ENCODE measurements at places on chromosomes 12 and 14.

DNA sequence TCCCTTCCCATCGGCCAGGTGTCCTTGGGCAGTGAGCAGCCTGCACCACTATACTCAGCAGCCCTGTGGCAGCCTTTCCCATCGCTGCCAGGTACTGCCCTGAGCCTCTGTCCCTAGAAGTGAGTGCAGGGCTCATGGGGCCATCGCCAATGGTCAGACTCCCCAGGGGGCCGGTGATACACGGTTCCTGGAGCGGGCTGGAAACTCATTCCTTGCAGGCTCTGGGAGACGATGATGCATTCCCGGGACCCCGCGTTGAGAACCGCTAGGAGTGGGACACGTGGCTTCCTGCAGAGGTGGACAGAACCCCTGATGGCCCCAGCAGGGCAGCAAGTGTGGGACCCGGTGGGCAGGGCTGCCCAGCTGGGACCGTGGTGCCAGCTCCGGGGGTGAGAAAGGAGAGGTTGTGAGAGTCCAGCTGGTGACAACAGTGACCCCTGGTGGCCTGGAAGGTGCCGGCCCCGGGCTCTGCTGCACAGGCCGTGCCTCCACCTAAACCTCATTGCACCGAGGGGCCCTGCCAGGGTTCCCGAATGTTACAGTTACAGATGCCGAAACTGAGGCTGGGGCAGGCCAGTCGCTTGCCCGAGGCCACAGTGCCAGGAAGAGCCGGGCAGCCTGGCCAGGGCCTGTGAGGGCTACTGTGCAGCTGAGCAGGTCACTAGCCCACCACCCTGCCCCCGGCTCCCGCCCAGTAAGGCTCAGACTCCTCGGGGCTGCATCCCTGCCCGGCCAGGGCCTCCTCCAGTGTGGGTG lies 33.8 kb downstream of the FBRSL1 start:
- DNase-seq, result peak; percentile 72

DNA sequence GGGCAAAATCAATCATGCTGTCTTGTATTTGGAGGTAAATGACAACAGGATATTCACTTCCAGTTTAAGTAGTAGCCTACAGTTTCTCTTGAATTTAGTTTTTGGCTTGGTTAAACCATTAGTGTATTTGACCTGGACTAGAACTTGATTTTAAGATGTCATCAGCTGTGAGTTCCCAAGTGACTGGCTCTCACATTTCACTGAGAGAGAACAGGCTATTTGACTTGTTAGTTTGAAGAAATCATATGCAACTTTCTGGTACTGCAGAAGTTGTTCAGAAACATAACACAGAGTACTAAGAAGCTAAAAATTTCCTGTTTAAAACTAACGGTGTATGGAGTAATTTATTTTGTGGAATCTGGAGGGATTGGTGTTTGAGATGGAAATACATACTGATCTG lies 22.3 kb downstream of the MNAT1 start:
- no peak for DNase-seq

GRCh38 chr12:19783547-19784444 lies 344.5 kb downstream of the AEBP2 start:
- no peak for DNase-seq

- DNase-seq, result no peak
Observed at GRCh38 chr14:62307844-62308243, 545.6 kb downstream of the SNAPC1 start.

DNA sequence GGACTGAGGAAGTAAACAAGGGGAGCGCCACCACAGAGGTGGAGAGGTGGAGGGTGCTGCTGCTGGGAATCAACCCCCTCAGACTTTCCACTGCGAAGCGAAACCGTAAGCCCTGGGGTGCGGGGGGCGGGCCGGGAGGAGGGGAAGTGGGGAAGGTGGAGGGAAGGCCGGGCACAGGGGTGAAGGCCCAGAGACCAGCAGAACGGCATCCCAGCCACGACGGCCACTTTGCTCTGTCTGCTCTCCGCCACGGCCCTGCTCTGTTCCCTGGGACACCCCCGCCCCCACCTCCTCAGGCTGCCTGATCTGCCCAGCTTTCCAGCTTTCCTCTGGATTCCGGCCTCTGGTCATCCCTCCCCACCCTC lies at the start of gene LAG3:
TSS of gene LAG3 (plus strand) at position 190 of the 365 bp plus-strand sequence. CDS start 333 bp downstream, outside the sequence.
- DNase-seq, result peak; percentile 27

GRCh38 chr14:89787525-89787924 lies 167.0 kb downstream of the EFCAB11 start:
- DNase-seq, result no peak

DNA sequence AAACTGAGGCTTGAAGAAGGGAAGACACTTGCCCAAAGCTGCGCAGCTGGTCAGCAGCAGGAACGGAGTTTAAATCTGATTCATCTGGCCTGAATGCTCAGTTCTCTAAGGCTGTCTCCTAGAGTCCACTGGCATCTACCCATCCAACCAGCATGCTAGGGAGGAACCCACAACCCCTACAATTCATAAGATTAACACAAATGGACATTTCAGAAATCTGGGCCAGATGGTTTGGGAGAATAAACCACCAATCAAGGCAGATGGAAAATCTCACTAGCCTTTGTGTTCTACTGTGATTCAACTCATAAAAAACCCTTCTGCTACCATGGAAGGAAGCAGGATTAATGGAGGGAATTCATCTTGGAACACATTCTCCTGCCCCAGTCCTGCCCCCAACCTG lies 67.8 kb downstream of the WSCD2 start:
- DNase-seq, result no peak

GRCh38 chr14:61246721-61247120 lies 34.4 kb downstream of the TMEM30B start:
- no peak for DNase-seq

DNA sequence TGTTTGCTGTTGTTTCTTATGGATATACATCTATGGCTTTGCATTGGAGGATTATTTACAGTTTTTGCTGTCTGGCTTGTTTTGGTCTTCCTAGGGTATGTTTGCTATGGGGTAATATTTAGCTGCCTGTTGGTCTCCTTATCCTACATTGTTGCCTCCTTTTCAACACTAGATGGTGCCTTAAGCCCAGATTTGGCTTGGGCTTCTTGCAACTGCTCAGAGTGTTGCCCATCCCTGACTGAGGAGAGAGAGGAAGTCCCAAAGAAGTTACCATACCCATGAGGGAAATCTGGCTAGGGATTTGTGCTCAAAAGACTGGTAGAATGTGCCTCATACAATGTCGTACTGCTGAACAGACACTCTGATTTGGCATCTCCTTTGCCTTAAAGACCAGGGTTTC lies 94.6 kb upstream of the MUCL1 start:
- DNase-seq, result peak; percentile 21

GRCh38 chr12:93639406-93639805 lies 37.8 kb upstream of the CRADD start:
- DNase-seq, result no peak

- no peak for DNase-seq
Observed at GRCh38 chr14:100010679-100011078, 54.5 kb upstream of the EVL start.

GRCh38 chr14:69055125-69055524 lies 76.0 kb upstream of the ACTN1 start:
- DNase-seq, result no peak

DNA sequence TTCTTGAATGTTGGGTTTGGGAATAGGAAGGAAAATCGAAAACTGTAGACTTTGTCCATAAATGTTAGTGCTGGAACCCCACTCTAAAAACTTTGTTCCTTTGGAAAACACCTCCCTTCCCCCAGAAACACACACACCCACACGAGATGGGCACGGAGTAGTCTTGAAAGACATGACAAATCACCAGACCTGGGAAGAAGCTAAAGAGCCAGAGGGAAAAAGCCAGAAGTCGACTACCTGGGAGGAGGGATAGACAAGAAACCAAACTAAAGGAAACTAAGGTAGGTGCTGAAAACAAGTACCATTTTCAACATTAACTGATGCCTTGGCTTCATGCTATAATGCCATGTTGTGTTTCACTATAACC lies 925 bp upstream of the NANOG start:
- no peak for DNase-seq

DNA sequence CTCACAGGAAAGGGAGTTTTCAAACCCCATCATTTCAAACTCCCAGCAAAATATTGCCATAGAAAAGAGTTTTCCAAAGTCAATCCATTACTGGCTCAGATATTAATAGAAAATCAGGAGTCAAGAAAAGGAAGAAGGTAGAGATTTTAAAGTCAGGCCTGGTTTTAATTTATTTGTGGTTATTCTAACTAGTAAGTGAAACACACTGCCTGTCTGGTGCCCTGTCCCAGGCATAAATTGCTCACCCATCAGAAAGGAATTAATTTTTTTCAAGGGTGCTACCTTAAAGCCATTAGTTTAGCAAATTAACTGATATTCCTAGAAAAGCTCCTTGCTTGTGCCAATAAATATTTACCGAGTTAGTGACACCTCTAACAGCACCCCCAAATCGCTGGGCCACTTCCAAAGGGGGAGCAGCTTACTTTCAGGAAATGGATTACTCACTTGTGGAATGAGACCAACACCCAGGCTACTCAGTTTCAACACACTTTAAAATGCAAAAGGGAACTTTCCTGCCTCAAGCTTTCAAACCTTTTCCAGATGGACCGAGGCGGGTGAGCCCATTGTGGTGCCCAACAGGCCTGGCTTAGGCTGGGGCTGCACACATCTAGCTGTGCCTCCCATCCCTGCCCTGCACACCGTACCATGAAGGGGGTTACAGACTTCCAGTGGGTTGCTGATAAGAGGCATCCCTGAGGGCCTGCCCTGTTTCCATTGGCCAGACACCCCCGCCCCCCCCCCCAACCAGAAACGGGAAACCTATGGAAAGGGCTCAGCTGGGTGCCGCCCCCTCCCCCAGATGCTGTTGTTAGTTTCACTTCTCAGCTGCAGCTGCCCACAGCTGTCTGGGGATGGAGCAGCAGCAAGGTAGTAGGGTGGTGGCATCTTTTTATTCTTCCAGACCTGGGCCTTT lies 117.2 kb downstream of the SAMD4A start:
- no peak for DNase-seq

DNA sequence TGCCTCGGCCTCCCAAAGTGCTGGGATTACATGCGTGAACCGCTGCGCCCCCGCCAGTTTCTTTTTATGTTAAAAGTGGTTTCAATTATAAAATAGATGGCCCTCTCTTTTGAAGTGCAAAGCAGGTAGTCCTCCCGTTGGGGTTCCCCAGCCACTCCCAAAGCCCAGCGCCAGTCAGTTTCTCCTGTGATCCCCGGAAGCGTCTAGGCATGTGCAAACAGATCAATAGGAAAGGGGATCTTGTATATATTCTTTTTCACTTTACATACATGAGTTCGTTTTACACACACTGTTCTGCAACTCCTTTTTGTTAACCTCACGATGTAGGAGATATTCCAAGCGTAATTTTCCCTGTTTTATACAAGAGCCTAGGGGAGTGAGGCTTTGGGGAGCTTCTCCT lies 16.3 kb upstream of the DLK1 start:
- DNase-seq, result no peak

DNA sequence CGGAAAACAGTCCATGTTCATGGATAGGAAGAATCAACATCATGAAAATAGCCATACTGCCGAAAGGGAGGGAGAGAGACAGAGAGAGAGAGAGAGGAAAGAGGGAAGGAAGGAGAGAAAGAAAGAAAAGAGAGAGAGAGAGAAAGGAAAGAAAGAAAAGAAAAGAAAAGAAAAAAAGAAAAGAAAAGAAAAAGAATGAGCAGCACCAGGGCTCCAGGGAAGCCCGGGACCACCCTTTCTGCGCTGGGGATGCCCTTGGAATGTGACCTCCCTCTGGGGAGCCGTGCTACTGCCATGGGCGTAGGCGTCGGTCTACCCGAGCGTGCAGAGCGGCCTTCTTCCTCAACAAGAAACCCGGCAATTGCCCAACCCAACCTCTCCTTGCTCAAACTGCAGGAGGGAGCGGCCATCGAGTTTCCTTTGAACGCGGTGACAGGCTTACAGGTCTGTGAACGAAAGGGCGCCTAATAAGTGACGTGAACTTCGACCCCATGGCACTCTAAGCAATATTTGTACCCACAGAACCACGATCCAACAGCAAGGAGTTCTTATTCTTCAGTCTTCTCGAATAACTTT lies 16.9 kb downstream of the OR6S1 start:
- peak; percentile 43 for DNase-seq

DNA sequence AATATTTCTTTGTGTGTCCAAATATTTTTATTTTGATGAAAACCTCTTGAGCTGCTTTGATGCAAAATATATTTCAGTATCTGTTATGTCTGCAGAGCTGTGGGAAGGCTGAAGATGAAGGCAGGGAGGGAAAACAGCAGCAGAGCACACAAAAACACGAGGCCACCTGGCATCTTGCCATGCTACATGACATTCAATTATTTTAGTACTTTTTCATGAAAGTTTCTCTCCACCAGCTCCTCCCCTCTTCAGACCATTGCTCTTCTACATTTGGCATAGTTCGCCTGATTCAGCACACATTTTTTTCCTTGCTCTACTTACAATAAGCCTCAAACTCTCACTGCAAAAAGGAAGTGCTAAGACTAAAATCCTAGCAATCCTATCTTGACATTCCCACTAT lies 4.6 kb upstream of the ALX1 start:
- DNase-seq, result no peak

- DNase-seq, result no peak
Observed at GRCh38 chr14:20494935-20495766, 10.2 kb upstream of the RNASE10 start.

GRCh38 chr12:49014547-49014946 lies 4.0 kb downstream of the PRKAG1 start:
- no peak for DNase-seq

DNA sequence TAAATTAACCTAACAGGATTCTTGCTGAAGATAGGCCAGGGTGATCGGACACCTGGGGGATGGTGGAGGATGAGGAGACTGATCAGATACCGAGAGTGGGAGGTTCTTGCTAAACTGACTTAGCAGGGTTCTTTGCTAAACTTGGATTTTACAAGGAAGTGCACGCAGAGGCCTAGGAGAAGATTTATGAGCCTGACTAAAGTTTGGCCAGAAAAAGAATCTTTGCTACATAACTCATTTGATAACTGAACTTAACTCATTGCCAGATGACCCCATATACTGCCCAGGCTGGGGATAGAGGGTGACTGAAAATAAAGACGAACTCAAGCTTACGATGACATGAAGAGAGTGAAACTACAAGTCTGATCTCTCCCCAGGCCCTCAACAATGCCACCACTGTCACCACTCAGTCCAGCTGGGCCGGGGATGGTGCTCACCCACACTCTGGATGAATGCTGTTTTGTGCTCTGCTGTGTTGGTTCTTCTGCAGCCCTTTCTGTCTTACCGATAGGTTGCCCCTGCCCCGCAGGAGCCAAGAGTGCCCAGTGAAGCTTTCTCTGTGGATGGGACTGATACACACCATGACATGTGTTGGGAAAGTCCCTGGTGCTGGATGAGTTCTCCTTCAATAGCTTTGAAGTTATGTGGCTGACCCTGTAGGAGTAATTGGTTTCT lies 29.0 kb downstream of the PPFIBP1 start:
- no peak for DNase-seq

- no peak for DNase-seq
Observed at GRCh38 chr12:131615326-131616042, 95.4 kb upstream of the SFSWAP start.

DNA sequence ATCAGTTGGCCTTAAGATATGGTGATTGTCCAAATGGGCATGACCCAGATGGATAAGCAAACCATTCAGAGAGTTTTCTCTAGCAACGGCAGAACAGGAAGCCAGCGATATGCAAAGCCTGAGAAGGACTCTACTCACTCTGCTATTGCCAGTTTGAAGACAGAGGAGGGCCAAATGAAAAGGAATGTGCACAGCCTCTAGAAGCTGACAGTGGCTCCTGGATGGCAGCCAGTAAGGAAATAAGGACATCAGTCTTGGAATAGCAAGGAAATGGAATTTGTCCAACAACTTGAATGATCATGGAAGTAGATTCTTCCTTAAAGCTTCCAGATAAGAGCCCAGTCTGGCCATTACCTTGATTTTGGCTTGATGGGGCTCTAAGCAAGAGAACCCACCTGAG lies 60.0 kb downstream of the TMTC2 start:
- DNase-seq, result no peak
